ENCODE measurements at places on chromosomes 13 and 19. TPM values are rescaled to one million over a fixed set of nuclear protein-coding genes. Genes with fewer than 3 reads are reported as not detected.

ATP12A gene
- 1.7 TPM for total RNA-seq

CCDC169 gene
- not detected for total RNA-seq

CYP2F1 gene
- total RNA-seq = not detected

- DNase-seq = peak; percentile 89
Observed at GRCh38 chr19:18170714-18171255, 2.8 kb upstream of the IFI30 start.

GRCh38 chr13:19596960-19597361 is 35.6 kb upstream of the TPTE2 start:
- DNase-seq = peak; percentile 29

Data from lower leg skin (tissue), 4 donors.